NCI-H187 treated with DMSO at 0.1 percent for 48 hours (cell line): ENCODE measurements at places on chromosomes 3 and 15.

DNA sequence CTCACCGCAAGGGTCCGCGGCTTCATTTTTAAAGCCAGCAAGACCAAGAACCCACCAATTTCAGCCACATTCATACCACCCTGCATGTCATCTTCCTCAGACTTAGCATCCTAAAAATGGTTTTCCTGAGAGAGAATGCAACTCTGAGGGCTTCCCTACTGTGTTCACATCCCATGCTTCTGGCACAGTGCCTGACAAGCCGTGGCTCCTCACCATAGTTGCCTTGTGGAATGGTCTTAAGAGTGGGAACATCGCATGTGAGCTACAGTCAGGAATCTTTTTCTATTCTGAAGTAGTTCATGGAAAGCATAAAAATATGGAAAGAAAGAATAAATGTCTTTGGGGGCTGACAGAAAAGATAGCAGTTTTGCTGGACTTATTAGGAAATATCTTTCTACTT lies 120.3 kb downstream of the RAP2B start:
- DNase-seq: no peak

GRCh38 chr3:178043084-178043483 lies 493.2 kb upstream of the KCNMB2 start:
- DNase-seq: no peak

GRCh38 chr3:155948476-155948875 lies 78.0 kb downstream of the GMPS start:
- no peak for DNase-seq

- no peak for DNase-seq
Measured at GRCh38 chr3:132721479-132722164, 587 bp downstream of the NPHP3 start.

GRCh38 chr15:82572986-82573385 lies 32.7 kb upstream of the RPS17 start:
- DNase-seq: no peak

- no peak for DNase-seq
Measured at GRCh38 chr3:79187426-79187825, 580.4 kb downstream of the ROBO1 start.

DNA sequence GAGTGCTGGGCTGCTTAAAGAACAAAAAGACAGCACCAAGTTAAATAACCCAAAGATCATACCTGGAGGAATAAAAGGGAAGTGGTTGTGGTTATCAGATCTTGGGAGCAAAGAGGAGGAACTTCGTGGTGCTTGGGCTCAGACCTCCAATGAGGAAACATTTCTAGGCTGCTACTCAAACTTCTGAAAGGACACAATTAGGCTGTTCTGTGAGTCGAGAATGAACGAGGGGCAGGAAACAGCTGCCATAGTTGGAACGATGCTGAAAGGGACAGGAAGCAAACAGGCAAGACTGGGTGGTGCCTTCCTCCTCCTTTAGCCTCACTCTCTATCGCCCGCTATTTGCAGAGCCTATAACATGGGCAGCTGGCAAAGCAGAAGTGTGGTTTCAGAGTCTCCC lies 276.3 kb upstream of the ARRDC4 start:
- DNase-seq: no peak

- DNase-seq: no peak
Measured at GRCh38 chr3:42101048-42101447, 9.9 kb downstream of the TRAK1 start.

DNA sequence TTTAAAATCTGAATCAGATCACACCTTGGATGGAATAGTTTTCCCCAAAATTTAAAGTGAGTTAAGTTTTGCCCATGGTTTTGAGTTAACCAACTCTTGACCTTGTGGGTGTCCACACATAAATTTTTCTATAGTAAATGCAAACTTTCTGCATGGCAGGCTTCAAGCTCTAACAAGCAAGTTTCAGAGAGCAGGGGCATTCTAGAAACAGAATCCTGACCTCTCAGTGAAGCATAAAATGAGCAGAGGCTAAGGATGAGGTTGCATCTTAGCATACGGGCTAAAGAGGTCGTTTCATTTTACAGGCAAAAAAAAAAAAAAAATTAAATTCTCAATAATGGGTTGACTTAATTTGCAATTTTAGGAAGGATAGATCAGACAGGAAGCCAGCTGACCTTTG lies 32.1 kb downstream of the CDC25A start:
- no peak for DNase-seq

DNA sequence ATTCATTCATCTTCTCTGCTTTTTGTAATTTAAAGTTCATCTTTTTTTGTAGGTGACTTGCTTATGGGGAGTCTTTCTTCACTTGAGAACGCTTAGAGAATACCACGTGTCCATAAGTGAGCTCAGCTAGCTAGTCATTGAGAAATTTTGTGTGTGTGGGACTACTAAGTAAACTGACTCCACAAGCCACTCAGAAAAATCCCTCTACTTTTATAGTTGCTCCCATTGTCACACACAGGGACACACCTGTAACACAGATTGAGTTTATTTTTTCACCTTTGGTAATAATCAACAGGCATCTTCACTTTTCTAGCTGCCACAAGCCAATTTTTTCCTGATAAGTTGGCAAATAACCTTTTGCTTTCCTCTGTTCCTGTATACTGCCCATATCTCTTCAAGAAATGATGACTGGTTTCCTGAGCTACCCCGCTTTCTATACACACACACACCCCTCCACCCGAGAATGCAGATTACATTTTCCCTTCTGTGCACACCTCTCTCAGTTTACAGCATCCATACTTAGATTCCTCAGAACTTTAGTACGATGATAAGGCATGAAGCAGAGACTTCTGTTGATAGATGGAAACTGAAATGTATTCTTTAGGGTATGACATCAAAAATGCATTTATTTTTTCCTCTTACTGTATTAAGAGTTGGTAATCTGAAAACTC lies 4.6 kb downstream of the TSC22D2 start:
- no peak for DNase-seq
